HFFc6 (cell line): ENCODE measurements at places on chromosomes 16 and 17.

- DNase-seq = no peak
Measured at GRCh38 chr16:77246150-77246549, 46.9 kb downstream of the SYCE1L start.

DNA sequence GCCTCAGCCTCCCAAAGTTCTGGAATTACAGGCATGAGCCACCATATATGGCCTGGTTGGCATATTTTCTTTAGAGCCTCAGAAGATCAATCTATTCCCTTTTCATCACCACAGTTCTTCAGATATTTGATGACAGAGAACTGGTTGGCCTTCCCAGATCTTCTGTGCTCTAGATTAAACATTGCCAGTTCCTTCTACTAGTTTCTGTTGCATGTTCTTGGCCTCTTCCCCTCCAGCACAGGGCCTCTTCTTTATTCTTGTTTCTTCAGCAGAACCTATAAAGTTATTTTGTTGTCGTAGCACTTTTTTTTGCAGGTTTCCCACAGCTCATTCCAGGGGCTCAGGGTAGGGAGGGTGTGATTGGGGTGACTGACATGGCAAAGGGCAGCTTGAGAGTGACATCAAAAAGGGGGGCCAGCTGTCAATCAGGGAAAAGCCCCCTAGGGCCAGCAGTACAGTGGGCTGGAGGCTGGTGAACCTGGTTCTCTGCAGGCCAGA, 9.3 kb downstream of the CHD9 start:
- DNase-seq = no peak

GRCh38 chr17:66403846-66404556, 101.6 kb downstream of the PRKCA start:
- no peak for DNase-seq

DNA sequence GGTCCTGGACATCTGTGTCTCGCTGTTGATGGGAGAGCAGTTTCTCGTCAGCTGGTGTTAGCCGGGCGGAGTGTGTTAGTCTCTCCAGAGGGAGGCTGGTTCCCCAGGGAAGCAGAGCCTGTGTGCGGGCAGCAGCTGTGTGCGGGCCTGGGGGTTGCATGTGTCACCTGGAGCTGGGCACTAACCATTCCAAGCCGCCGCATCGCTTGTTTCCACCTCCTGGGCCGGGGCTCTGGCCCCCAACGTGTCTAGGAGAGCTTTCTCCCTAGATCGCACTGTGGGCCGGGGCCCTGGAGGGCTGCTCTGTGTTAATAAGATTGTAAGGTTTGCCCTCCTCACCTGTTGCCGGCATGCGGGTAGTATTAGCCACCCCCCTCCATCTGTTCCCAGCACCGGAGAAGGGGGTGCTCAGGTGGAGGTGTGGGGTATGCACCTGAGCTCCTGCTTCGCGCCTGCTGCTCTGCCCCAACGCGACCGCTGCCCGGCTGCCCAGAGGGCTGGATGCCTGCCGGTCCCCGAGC, 17.9 kb downstream of the GAA start:
- DNase-seq = no peak

- DNase-seq = no peak
Measured at GRCh38 chr17:50508573-50509460, 578 bp downstream of the MYCBPAP start.

DNA sequence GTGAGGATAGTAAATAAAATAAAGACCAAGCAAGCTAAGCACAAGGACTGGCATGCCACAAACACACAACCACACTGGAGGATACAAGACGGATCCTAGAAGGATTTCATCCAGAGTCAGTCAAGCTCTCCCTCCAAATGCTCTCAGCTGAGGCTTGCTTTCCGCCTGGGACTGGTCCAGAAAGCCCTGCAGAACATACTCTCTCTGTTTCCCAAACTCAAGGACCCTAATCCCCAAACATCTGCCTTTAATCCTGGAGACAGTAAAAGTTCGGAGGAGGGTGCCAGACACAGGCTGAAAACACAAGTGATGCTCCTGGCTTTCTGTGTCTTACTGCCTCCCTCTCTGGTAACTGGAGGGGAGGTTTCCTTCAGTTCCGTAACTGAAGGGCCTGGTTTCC, 5.3 kb upstream of the HSD11B2 start:
- no peak for DNase-seq

DNA sequence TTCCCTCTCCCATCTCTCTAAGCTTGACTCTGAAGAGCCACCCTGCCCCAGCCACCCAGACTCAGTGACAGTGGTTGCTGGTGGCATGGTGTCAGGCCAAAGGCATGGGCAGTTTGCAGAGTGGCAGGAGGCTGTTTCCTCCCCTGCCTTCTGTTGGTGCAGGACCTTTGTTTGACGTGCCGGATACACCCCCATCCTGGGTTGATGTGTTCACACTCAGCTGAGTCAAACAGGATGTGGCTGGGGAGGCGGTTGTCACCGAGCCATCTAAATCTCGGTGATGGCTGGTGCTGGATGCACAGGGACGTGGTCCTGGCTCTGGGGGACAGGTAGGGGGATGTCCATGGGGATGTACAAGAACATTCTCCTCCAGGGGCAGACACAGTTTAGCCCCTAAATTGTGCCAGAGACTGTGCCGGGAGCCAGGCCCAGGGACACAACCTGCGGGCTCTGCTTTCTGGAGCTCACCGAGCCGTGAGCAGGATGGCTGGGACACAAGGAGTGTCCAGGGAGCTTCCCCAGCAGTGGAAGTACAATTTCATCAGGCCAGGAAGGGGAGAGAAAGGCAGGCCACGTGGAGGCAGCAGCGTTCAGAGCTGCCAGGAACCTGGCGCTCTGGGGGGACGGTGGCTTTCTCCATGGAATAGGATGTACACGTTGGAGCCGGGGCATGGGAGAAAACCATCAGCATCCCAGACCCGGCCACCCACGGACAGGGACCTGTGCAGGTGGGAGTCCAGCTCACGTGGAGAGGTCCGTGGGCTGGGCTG, 264.2 kb downstream of the SEC14L1 start:
- DNase-seq = peak; percentile 73
